ENCODE measurements at places on chromosomes 1 and 21. TPM values are rescaled to one million over a fixed set of nuclear protein-coding genes. Genes with fewer than 3 reads are reported as not detected.

ACTL8 gene
- not detected for polyA plus RNA-seq

BCL2L15 gene
- polyA plus RNA-seq = 7.0 TPM

ZBTB48 gene
- polyA plus RNA-seq = 33.0 TPM

CFHR4 gene
- polyA plus RNA-seq = not detected

CRNN gene
- 0.22 TPM for polyA plus RNA-seq

MYBPH gene
- 0.16 TPM for polyA plus RNA-seq

CHRM3 gene
- 0.91 TPM for polyA plus RNA-seq

CELA2A gene
- polyA plus RNA-seq = 0.20 TPM

FYB2 gene
- 8.6 TPM for polyA plus RNA-seq

IRF6 gene
- polyA plus RNA-seq = 9.0 TPM

CACNA1S gene
- polyA plus RNA-seq = 0.02 TPM

JUN gene
- polyA plus RNA-seq = 140 TPM

HCN3 gene
- polyA plus RNA-seq = 2.3 TPM

CDA gene
- polyA plus RNA-seq = 47.5 TPM

CYP4A22 gene
- 0.05 TPM for polyA plus RNA-seq

IGSF9 gene
- 2.2 TPM for polyA plus RNA-seq

KCNT2 gene
- polyA plus RNA-seq = 1.0 TPM

GBP1 gene
- 13.0 TPM for polyA plus RNA-seq

SLC19A1 gene
- 24.1 TPM for polyA plus RNA-seq

CCDC17 gene
- 21.3 TPM for polyA plus RNA-seq

TMEM200B gene
- 3.4 TPM for polyA plus RNA-seq
